ENCODE measurements at places on chromosomes 7 and 10.

DNA sequence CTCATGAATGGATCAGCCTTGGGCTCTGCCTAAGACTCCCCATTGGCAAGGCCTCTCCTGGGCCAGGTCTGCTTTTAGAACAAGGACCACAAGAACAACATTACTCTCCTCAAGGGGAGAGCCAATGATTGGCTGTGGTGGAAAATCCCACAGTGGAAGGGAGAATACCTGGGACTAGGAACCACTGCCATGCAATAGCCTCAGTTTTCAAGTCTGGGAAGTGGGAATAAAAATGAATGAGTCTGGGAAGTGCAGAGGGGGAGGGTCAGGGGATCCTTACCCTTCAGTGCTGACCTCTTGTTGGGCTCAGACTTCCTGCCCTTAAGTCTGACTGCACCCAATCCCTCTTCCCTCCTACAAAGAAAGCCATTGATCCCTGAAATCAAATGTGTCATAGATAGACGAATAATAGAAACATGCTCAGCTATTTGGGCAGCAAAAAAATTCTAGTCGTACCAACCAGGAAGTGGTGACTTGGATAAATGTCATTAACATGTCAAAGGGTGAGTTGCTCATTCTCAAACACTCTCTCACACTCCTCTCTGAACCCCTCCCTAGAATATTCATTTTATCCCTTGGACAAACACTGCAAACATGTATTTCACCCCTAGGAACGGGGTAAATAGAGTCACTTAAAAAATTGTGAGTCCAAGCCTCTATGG is 123.6 kb downstream of the SH3PXD2A start:
- no peak for DNase-seq

DNA sequence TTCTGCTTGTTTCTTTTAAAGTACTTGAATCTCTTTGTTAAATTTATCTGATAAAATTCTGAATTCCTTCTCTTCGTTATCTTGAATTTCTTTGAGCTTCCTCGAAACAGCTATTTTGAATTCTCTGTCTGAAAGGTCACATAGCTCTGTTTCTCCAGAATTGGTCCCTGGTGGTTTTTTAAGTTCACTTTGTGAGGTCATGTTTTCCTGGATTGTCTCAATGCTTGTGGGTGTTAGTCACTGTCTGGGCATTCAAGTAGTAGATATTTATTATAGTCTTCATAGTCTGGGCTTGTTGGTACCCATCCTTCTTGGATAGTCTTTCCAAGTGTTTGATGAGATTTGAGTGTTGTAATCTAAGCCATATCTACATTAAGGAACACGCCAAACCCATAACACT is 1060.6 kb downstream of the LRMDA start:
- DNase-seq: no peak

DNA sequence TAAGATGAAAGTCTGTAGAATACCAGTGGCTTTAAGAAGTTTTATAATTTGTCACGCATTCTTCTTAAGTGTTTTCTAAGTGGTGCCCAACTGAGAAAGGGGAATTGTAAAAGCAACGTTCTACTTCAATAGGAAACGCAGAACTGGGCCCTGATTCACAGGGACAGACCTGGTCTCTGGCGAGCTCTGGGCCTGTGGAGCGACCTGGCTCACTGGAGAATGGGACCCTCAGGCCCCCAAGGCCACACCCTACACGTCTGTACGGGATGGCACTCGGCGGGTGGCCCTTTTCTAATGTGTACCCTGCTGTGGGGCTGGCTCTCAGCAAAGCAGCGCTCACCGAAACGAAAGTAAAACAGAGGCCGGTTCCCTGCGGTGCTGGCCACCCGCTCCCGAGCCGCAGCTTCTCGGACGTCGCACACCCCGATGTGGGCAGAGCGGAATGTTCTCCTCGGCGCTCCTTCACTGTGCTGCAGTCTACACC is 205.0 kb downstream of the DIP2C start:
- DNase-seq: no peak

- no peak for DNase-seq
Observed at GRCh38 chr10:126104767-126105166, 208.4 kb downstream of the FANK1 start.

GRCh38 chr7:143393267-143394041 is 12.3 kb downstream of the ZYX start:
- no peak for DNase-seq

DNA sequence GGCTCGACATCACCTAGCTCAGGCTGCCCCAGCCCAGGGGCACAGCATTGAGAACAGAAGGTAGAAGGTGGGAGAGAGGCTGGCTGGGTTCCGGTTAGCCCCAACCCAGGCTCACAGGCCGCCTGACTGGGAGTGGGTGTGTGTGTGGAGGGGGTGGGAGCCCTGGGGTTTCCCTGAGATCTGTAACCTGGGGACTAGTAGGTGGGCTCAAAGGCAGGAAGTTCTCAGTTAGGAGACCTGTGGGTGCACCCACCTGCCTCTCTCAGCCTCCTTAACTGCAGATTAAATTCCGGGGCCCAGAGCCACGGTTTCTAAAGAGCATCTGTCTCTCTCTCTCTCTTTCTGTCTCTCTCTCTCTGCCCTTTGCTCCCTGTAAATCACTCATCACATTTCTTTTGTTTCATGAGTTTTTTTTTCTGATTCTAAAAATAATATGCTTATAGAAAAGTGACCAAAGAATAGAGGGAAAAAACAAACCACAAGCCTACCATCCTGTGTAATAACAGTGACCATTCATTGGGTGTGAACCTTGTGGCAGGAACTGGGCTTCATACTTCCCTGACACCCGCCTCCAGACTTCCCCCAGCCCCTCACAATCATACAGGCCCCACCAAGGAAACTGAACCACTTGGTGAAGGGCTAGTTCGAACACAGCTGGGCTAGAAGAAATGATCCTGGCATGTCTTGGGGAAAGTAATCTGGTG is 83.4 kb upstream of the SMNDC1 start:
- peak; percentile 56 for DNase-seq

- DNase-seq: no peak
Observed at GRCh38 chr7:16616542-16616941, 29.0 kb downstream of the ANKMY2 start.

GRCh38 chr7:103717574-103717973 is 271.6 kb upstream of the SLC26A5 start:
- DNase-seq: no peak

DNA sequence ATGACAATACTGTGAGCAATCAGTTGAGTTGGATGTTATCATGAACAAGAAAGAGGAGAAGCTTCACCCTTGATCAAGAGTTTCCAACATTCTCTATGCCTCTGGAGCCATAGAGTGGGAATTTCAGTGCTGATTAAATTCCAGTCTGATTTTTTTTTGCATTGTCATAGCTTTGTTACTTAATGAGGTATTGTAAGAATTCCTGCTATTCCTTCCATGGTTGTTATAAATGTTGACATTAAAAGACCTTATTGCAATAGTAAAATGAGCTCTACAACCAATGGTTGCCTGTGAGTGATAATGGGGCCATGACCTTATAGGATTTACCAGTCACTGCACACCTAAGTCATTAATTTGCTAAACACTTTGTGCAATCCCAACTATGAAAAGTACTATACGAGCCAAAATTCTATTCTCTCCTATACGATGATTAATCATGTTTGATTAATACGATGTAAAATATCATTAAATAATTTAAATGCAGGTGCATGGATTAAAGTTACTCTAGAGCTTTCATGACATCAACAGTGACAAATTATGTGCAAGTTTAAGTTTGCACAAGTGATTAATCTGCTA is 353.2 kb upstream of the KLF6 start:
- DNase-seq: no peak

GRCh38 chr7:24042028-24042427 is 242.0 kb upstream of the NPY start:
- DNase-seq: no peak

GRCh38 chr10:86688398-86688921 is 20.1 kb downstream of the LDB3 start:
- DNase-seq: peak; percentile 26

GRCh38 chr10:100303724-100304319 is 17.3 kb upstream of the BLOC1S2 start:
- DNase-seq: no peak

DNA sequence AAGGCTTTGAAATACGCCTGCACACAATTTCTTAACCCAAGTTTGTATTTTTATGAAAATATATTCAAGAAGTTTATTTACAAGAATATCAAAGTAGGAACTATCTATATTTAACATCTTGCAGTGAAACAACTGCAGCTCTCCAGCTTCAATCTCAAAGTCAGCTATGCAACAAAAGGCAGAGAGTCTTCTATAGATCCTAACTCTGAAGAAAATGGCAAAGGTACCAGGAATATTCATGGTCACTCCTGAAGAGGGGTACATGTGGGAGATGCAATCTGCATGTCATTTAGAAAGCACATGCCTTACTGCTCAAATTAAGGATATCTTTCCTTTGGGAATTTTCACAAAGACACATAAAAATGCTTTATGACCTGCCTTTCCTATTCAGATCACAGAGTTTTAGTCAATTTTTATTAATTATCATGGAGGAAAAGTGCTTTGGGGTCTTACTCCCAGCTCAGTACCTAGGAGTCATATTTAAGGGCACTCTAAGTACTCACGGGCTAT is 1.5 kb downstream of the ANK3 start:
- DNase-seq: no peak

GRCh38 chr10:29435809-29436501 is 147.1 kb downstream of the LYZL1 start:
- no peak for DNase-seq

GRCh38 chr7:130383187-130383980 is 3.1 kb downstream of the CPA1 start:
- no peak for DNase-seq

- DNase-seq: no peak
Observed at GRCh38 chr10:109517748-109518147, 405.6 kb downstream of the XPNPEP1 start.
